ENCODE measurements at places on chromosomes 5 and 9.
A peak's percentile ranks its signal among the peaks of the same experiment; 100 is the strongest.

GRCh38 chr5:15243301-15244020 lies 256.5 kb upstream of the FBXL7 start:
- no peak for DNase-seq

GRCh38 chr9:128056086-128056485 lies 11.0 kb downstream of the NAIF1 start:
- DNase-seq = no peak

- DNase-seq = no peak
These were observed 217.9 kb downstream of the SPATA31D1 start for GRCh38 chr9:82206490-82206889.

DNA sequence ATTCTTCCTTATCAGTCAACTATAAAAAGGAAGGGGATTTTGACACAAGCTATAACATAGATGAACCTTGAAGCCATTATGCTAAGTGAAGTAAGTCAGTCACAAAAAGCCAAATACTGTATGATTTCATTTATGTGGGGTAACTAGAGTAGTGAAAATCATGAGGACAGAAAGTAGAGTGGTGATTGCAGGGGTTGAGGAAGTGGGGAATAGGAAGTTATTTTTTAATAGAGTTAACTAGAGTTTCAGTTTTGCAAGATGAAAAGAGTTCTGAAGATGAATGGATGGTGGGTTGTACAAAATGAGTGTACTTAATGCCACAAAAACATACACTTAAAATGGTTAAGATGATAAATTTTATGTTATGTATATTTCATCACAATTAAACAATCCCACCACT lies 65.4 kb upstream of the FAM174A start:
- DNase-seq = no peak

DNA sequence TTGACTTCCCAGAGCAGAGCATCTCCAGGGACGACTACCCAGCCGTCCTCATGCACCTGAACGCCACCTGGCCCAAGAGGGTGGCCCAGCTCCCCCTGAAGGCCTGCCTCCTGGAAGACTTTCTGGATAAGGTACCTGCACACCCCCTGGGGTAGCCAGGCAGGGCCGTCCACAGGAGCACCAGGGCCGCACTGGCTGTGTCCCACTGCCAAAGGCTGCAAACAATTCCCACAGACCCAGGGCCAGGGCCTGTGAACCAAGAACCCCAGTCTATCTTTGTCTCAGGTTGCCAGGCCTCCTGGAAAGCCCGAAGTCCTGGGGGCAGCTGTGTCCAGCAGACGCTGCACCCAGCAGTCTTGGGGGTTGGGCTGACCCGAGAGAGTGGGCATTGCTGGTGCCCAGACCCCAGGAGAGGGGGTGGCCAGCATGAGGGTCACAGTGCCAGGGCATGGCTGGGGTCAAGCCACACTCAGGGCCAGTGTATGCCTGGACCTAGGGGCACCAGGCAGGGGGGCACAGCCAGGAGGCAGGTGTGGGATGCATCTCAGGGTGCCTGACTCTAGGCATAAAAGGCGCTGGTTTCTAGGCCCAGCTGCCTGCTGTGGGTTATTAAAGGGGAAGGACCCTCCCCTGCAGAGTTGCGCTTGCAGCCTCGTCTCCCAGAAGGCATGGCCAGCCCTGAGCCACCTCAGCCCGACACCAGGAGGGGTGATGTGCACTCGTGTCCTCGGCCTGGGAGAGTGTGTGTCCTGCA lies 17.7 kb downstream of the SLC6A18 start:
- no peak for DNase-seq

DNA sequence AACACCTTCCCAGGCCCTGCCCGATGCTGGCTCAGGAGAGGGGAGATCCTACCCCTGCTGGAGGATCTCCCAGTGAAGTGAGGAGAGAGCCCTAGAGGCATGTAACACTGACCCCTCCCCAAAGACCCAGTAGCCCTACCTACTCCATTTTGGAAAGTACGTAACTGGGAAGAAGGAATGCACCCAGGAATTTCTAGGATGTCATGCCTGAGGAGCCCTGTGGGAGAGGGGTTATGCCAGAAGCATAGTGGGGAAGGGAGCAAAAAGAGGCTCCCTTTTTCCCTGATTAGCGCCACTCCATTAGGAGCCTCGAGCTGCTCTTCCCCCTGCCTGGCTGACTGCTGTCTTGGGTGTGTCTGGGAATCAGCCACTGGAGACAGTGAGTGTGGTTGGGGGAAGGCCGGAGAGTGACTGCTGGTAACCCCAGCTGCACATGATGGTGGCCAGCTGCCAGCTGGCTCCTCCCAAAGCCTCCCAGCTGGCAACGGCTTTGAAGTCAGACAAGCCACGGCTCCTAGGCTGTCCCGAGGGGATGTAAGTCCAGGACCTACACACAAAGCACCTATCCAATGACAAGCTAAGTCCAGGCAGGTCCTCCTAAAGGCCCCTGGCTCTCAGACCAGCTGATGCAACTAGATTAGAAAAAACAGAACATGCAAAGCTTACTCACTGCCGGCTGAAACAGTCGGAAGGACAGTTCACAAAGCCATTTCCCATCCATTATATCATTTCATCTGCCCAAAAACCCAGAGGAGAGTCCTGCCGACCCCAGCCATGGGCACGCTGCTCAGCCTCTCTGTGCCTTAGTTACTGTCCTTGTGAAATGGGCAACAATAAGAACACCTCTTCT lies 136.5 kb upstream of the ABCA1 start:
- peak; percentile 98 for DNase-seq

- no peak for DNase-seq
These were observed 786.5 kb downstream of the TAF11L14 start for GRCh38 chr5:18420711-18421110.

DNA sequence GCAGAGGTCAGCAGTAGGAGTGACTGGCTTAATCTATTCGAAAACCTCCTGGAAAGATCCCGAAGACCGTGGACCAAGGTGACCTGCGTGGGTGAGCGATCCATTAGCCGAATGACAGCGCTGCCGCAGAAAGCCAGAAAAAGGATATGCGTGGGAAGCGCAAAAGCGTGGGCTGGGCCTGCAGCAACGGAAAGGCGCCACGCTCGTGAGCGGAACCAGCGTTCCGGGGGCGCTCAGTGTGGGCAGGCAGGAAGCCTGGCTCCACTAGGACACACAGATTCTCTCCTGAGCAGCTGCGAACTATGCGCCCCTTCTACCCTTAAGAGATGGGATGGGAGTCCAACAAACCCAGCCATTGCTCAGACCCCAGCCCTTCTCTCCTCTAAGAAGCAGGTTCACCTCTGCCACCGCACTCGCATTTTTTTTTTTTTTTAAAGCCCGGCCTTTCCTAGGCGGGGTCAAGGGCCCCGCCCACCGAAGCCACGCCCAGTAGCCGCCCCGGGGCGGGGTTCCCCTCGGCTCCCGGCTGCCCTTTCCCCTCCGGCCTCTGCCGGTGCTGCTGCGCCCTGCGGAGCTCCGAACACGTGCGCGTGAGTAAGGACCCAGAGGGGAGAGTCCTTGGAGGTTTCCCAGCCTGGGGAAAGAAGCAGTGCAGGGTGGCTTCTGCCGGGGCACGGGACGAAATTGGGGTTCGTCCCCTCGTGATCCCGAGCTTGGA lies 19.8 kb upstream of the MATR3 start:
- peak; percentile 86 for DNase-seq

DNA sequence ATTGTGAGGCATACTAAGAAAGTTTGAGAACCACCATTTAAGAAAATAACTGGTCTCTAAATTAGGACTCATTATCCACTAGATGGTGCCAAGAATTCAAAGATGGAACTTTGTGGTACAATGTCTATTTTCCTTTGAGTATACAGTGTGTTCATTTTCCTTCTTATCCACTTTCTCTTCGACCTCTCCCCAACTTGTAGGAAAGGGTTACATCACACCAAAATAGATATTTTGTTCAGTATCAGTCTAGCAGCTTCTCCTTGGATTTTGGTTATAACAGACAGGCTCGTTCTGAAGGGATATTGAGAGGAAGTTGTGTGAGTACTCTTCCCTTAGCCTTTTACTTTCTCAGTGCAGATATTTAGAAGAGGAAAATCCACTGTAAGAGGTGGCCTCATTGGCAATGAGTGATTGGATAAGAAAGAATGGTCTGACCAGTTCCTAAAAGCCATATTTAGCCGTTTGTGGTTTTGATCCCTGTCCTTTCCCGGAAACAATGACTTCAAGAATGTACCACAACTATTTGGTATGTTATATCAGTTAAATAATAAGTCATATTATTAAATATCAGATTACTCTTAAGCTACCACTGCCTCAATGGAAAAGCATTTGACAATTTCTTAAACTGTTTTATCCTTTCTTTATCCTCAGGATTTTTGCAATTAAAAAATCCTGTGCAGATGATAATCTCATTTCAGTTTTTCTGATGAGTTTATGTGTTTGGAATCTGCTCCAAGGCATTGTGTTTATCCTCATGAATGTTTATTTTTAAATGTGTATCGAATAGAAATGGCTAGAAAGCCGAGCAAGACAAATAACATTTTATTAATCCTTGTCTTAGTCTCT lies 69.0 kb upstream of the GRAMD2B start:
- peak; percentile 97 for DNase-seq

- no peak for DNase-seq
These were observed 4.3 kb downstream of the ARRDC3 start for GRCh38 chr5:91378752-91379211.

GRCh38 chr5:76445830-76446229 lies 42.7 kb downstream of the IQGAP2 start:
- DNase-seq = no peak

DNA sequence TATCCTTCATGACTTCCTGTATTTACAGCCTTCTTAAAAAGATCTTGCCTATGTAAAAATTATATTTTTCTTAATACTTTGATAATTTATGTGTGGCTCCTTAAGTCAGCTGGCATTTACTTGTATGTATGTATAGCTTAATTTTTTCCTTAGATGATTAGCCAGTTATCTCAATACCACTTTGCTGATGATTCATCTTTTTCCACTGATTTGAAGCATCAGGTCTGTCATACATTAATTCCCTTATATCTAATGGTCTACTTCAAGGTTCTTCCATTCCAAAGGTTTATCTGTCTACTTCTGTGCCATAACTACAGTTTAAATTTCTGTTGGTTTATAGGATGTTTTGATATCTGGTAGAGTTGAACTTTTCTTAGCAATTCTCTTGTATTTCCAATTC lies 44.9 kb upstream of the MTMR12 start:
- DNase-seq = no peak

GRCh38 chr5:143170104-143170503 lies 233.4 kb downstream of the NR3C1 start:
- no peak for DNase-seq

- DNase-seq = no peak
These were observed 14.5 kb downstream of the CATSPER3 start for GRCh38 chr5:134982230-134982629.

- peak; percentile 26 for DNase-seq
These were observed 344.9 kb upstream of the PAPPA start for GRCh38 chr9:115808695-115809094.

DNA sequence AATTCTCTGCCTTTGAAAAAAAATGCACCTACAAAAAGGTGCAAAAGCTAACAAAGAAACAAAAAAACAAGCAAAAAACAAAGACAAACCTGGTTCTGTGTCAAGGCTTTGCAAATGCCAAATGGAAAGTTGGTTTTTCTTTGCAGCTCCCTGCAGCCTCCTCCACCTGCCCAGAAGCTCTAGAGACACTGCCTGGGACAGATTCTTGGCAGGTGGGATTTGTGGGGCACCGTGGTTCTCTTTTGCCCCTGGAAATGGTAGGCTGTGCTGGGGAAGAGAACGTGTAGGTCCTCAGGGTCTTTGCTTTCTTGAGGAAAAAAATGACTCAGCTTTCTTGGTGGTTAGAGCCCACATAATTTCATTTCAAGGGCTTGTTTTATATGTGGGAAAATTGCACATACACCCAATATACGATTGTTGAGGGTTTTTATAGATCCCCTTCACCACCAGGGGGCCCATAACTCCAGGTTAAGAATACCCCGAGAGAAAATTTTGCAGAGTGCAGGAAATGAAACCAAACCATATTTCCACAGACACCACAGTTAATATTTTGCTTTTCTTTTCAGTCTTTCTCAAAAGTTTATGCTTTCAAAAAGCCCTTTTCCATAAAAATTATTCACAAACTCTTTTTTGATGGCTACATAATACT lies 58.7 kb downstream of the NXNL2 start:
- DNase-seq = peak; percentile 81

DNA sequence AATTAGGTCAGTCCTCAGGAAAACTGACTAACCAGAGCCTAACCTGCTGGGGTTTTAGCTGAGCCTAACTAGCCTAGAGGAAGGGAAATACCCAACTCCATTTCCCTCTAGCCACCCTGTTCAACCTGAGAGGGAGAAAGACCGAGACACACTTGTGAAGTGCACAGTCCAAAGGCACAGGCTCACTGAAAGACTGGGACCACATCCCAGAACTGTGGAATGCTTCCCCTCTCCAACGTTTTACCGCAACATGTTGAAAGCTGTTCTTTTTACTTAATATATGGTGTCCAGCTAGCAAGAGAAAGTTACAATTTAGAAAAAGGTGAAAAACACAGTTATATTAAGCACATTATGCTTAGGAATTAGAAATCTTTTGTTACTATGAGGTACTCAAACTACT lies 76.8 kb upstream of the SIMC1 start:
- peak; percentile 7 for DNase-seq

DNA sequence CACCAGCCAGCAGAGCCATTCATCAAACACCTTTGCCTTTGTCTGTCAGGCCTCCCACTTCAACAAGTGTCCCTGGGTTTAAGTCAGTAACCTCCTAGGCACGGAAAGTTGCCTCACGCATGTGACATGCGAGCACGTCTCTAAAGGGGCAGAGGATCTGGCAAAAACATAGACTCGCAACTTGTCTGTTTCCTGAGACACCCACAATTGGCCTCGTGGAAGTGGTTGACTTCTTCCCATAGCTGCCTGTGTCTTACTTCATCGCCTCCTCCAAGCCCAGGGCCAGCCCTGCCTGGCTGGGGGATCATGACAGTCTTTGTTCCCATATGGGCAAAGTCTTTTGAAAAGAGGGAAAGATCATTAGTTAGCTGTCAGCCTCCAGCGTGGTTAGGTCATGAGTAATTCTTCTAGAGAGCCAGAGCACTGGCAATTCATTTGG lies 35.5 kb upstream of the GLRX start:
- peak; percentile 96 for DNase-seq

- peak; percentile 6 for DNase-seq
These were observed 1.3 kb downstream of the BRD9 start for GRCh38 chr5:891117-891836.

DNA sequence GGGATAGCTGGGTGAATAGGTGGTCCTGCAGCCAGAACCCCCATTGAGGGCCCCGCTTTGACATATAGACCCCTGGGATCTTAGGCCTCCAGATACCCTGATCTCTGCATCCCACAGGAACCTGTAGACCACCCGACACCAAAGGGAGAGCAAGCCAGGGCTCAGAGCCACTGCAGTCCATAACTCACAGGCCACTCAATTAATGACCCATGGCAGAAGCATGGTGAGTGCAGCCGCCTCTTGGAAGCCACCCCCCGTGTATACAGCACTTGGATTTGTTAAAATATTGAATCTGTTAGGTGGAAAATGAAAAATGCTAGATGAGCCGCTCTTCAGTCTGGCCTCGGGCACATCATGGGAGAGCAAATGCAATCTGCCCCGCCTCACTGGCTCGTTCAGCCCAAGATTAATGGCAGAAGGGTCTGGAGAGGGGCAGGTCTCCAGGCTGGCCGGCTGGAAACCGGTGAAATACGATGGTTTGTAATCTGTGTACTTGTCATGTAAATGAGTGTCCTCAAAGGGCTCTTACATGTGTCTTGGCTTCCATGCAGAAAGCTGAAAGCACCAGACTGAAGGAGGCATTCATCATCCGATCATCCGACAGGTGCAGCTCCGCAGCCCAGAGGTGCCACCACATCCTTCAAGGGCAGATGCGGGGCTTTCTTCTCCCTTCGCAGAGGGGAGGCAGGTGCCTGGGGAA lies 111.3 kb downstream of the OLFM1 start:
- no peak for DNase-seq

GRCh38 chr9:123820139-123820538 lies 109.8 kb downstream of the DENND1A start:
- no peak for DNase-seq

- DNase-seq = no peak
These were observed 42.2 kb upstream of the ANKRD33B start for GRCh38 chr5:10521466-10522223.

Data from fibroblast of pulmonary artery (primary cell).